ENCODE measurements at places on chromosomes 3 and 15. TPM values are rescaled to one million over a fixed set of nuclear protein-coding genes. Genes with fewer than 3 reads are reported as not detected.

Gene NDN
- not detected for total RNA-seq

Gene SI
- total RNA-seq, result not detected

Gene PLA2G4D
- total RNA-seq, result not detected

Gene CPN2
- total RNA-seq, result not detected

Gene ALDH1A2
- total RNA-seq, result not detected

Measured in A172 (cell line).